Cardiac fibroblast (primary cell): ENCODE measurements at places on chromosomes 13 and 19.

- DNase-seq = no peak
These were observed 5.9 kb downstream of the KLC3 start for GRCh38 chr19:45346449-45346848.

GRCh38 chr13:41326661-41327060, 15.6 kb downstream of the NAA16 start:
- no peak for DNase-seq

- DNase-seq = peak; percentile 18
These were observed 152.7 kb upstream of the SERP2 start for GRCh38 chr13:44220948-44221347.

- no peak for DNase-seq
These were observed 9.4 kb downstream of the SAMD4B start for GRCh38 chr19:39351537-39352064.

- DNase-seq = peak; percentile 2
These were observed 280.6 kb downstream of the SHISA2 start for GRCh38 chr13:25771202-25771601.

GRCh38 chr13:38866649-38867048, 124.0 kb downstream of the STOML3 start:
- DNase-seq = no peak

DNA sequence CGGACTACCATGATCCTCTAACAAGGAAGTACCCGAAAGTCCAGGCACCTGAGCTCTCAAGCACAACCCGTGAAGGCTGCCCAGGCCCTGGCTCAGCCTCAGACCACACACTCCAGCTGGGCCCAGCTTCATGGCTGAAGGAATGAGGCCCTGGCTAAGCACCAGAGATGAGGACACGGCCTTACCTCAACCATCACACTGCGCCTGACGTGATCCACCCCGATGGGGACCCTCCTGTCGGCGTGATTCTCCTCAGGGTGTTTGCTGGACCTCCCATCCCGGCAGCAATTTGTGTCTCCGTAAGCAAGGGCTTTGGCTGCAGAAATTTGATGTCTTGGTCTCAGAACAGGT, 56.5 kb downstream of the F2RL3 start:
- DNase-seq = no peak

DNA sequence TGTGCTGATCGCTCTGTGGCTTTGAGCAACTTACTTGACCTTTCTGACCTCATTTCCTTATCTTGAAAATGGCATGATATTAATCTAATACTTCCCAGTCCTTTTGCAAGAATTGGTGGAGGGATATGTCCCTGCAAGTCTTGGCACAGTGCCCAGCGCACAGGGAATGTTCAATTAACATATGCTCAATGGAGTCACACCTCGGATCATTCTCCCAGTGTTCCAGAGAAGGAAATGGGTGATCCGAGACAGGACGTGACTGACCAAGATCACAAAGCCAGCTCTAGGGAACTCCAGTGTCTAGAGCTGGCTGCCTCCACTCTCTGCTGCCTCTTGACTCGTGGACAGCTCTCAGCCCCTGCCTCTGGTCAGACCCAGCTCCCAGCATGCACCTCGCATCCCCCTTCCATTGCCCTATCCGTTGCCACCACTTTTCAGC, 3.6 kb downstream of the CDC42EP5 start:
- no peak for DNase-seq

DNA sequence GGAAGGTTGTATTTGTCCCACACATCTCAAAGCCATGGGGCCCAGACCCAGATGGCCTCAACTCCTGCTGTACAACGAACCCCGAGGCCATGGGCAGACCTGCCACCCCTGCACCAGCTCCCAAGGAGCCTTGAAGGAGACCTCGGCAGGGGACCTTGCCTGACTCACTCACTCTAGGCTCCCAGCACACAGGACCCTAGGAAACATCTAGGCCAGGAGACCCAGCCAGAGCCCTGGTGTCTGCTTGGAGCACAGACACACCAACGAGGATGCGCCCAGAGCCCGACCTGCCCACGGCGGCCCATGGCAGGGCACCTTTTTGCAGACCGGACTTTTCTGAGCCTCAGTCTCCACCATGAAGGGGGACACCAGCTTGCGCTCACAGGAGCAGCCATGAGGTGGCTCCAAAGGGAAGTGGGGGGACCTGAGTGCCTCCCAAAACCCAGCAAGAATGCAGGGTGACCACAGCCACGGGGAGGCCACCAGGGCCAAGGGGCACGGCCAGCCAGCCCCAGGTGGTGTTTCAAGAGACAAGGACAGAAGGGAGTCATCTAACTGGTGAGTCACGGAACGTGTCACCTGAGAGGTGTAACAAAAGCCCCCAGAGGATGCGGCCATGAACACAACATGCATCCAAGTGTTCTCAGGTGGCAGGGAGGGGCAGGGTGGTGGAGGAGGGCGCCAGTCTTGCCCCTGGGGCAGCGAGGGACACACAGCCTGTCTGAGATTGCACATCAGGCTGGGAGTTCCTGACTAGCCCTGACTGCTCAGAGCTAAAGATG, 4.9 kb upstream of the CERS1 start:
- DNase-seq = no peak

- no peak for DNase-seq
These were observed 9.0 kb downstream of the NANOS3 start for GRCh38 chr19:13885826-13886365.

- DNase-seq = no peak
These were observed 12.1 kb upstream of the URAD start for GRCh38 chr13:28000567-28000966.

DNA sequence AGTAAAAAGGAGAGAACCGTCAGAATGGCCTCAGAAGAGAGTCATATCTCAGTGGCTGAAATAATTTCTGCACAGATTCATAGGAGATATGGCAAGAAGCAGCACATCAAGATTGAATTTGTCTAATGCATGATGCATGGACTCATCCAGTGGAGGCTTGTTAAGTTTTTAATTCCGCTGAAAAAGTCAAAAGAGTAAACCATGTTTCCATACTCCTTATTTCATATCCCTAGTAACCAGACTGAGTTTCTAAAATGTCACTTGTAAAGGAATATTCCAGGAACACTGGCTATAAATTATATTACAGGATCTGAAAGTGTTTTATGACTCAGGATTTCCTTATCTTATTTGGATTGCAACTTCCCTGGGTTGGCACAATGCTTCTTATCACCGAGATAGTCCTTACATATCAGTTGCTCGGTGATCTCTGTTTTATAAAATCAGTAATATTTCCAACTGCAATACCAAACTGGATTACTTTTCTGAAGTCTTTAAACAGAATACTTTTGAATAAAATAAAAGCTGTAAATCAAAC, 180.2 kb upstream of the TSC22D1 start:
- DNase-seq = no peak

DNA sequence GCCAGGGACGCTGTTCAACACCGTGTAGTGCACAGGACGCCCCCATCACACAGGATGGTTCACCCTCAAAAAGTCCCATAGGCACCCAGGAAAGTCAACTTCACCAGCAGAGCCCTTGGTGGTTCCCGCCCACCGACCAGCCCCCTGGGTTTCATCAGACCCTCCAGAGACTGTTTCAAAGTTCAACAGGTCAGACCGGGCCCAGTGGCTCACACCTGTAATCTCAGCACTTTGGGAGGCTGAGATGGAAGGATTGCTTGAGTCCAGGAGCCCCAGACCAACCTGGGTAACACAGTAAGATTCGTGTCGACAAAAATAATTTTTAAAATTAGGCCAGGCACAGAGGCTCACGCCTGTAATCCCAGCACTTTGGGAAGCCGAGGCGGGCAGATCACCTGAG, 61.0 kb downstream of the MYO9B start:
- no peak for DNase-seq

GRCh38 chr19:9865732-9866501, 30.8 kb downstream of the PIN1 start:
- DNase-seq = no peak

DNA sequence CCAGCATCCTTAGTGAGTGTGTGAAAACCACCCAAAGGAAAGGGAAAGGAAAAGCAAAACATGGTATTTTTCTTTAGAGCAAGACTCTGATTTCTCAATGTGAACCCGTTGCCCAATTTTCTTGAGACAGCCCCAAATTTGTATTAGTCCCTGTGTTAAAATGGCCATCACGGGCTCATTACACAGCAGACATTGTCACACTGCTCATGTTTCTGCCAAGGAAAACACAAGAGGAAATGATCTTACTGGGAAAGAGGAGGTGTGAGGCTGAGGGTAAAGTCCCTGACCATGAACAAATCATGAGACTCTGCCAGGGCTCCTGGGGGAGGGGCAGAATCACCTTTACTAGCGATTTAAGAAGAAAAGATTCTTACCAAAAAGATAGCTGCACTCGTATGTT, 54.4 kb downstream of the FAM124A start:
- DNase-seq = peak; percentile 43

DNA sequence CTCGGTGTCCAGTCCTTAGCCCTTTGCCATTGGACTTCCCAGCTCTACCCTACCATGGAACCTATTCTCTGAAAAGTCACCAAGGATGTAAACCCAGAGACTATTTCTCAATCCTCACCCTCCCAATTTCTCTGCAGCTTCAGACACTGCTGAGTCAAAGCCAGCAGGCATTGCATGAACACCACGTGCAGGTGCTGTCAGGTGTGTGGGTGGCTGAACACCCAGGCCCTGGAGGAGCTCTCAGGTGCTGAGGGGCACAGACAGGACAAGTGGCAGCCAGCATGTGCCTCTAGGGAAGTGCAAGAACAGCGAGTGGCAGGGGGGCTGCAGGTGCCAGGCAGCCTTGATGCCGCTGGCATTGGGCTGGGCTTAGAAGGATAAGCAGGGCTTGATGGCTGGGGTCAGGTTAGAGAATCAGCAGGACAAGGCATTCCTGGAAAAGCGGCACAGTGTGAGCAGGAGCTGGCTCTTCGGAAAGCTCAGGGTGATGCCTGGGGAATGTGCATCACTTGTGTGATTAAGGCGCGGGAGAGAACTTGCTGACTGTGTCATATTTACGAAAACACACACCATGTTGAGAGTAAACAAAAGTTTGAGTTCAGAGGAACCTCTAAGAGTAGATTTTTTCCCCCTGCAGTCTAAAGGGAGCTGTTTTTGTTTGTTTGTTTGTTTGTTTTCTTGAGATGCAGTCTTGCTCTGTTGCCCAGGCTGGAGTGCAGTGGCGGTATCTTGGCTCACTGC, 83.8 kb downstream of the LNX2 start:
- no peak for DNase-seq

GRCh38 chr13:20192158-20192835, 441 bp downstream of the GJB2 start:
- DNase-seq = peak; percentile 15

GRCh38 chr13:31029102-31029501, 96.6 kb downstream of the TEX26 start:
- DNase-seq = no peak

- DNase-seq = no peak
These were observed 532.9 kb downstream of the SLITRK6 start for GRCh38 chr13:85266331-85266730.

- no peak for DNase-seq
These were observed 61.9 kb downstream of the DOCK9 start for GRCh38 chr13:98915981-98916380.

GRCh38 chr19:53538378-53539109, 599 bp downstream of the ZNF331 start:
- no peak for DNase-seq

DNA sequence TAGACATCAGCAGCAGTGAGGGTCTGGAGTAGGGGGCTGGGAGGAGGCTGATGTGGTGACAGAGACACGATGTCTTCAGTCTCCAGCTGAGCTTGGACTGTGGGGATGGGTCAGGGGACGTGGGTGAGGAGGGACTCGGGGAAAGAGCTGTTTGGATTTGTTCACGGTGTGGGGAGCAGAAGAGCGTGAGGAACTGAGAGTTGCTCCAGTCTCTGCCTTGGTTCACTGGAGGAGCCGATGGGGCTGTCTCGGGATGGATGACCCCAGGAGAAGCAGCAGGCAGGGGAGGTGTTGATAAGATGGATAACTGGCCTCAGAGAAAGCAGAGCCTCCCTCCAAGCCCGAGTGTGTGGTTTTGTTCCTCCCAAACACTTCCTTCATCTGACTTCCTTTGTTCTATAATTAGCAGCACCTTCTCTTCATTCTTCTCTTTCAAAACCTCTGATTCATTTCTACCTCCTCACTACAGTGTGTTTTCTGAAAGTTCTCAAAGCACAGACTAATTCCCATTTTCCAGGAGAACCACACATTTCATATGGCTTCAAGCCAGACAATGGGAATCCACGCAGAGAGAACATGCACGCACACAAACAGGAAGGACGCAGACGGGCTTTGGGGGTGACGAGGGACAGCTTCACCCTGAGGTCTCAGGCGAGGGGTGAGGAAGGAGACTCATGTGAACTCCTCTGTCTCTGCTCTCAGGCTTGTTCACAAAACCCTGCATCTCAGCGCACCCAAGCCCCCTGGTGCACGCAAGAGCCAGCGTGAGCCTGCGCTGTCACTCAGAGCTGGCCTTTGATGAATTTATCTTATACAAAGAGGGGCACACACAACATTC, 18.6 kb downstream of the LAIR2 start:
- no peak for DNase-seq

GRCh38 chr19:3577723-3578344, 5.1 kb downstream of the HMG20B start:
- DNase-seq = no peak

DNA sequence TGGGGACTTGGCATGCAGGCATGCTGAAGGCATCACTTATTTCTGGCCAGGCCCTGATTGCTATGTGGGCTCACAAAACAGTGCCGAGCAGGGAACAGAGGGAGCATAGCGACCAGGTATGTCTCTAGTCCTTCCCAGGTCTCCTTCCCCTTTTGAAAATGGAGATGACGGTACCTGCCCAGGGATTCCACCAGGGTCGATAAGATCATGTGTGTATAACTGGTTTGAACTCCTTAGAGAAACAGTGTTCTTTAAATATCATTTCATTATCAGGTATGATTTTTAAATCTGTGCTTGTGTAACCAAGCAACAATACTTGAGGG, 280.6 kb downstream of the FOXO1 start:
- no peak for DNase-seq

DNA sequence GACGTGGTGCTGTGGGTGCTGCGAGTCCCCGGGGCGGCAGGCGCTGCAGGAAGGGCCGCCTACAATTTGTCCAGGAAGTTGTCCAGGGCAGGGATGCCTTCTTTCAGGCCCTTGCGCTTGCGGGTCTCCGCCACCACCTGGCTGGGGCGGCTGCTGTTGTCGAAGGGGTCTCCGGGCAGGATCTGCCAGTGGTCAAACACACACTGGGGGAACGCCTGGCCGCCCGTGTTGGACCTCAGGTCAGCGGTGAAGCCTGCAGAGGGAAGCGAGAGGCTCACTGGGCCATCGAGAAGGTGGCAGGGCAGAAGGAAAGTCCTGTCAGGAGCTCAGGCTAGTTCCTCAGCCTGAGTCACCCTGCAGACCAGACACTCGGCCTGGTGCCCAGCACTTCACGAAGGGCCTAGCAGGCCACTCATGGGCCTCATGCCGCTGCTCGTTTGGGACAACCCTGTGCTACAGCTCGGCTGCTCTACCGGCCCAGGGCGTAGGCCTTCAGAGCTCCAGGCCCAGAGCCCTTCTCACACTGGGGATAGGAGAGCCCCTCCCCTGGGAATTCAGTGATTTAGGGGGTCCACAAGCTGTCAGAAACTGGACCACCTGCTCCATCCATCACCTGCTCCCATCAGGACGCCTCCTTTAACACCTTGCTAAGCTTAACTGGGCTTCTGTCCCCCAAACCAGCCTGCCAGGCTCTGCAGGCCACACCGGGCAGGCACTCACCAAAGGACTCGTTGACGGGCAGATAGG, 5.8 kb upstream of the DAPK3 start:
- DNase-seq = no peak
